HCT116 (cell line): ENCODE measurements at places on chromosomes 3 and 15. TPM values are rescaled to one million over a fixed set of nuclear protein-coding genes. Genes with fewer than 3 reads are reported as not detected.
A peak's percentile ranks its signal among the peaks of the same experiment; 100 is the strongest.

Gene GPR87
- 3.8 TPM for total RNA-seq

Gene HDGFL3
- 0.64 TPM for total RNA-seq

DNA sequence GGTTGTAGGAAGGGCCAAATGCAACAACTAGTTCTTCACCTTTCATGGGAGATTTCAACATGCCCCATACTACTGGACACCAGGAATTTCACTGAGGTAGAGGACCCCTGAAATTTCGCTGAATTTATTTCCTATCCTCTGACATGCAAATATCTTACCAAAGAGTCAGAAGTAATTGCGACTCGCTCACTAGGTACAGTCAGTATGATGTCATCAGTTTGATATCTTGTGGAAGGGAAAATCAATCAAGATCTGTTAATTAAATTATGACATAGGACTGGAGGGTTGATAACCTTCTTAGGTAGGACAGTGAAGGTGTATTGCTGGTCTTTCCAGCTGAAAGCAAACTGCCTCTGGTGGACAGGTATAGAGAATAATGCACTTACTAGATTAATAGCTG lies 74.9 kb upstream of the TNIK start:
- H3K27ac ChIP-seq: no peak overlapping the region
- H3K4me1 ChIP-seq: no peaks in the 10 kb centered on the region
- no peak for DNase-seq
- no peaks in the 10 kb centered on the region for H3K27me3 ChIP-seq
- no peaks in the 10 kb centered on the region for H3K36me3 ChIP-seq

GRCh38 chr3:179308001-179308400 lies 14.8 kb upstream of the ZNF639 start:
- no peaks in the 10 kb centered on the region for H3K27me3 ChIP-seq
- H3K4me3 ChIP-seq: no peak overlapping the region
- H3K36me3 ChIP-seq: no peaks in the 10 kb centered on the region
- H3K27ac ChIP-seq: no peak overlapping the region
- DNase-seq: no peak

DNA sequence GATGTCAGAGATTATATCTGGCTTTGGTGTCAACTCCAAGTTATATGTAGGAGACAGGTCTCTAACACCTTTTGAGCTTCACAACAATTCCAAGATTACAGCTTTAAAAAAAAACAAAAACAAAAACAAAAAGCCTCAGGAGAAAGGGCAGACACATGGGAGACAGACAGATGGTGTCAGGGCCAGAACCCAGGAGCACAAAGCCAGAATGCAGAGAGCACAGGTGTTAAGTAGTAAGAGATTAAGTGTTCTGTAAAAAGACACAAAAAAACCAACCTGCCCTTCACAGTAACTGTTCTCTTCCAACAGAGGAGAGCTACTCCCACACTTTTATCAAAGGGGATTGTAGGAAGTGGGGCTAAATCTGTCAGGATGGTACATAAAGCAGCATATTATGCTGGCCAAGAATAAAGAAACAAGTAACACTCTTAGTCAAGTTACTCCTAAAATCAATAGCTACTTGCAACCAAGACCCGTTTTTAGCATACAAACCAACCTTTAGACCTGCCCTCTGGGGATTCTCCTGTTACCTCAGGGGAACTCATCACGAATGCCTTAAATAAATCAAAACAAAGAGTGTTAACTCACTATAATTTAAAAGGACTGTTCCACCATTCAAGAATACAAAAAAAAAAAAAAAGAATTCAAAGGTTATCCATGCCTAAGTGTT lies 5.9 kb downstream of the CPEB1 start:
- no peaks in the 10 kb centered on the region for H3K4me1 ChIP-seq
- no peaks in the 10 kb centered on the region for H3K36me3 ChIP-seq
- H3K27ac ChIP-seq: no peak overlapping the region
- no peak for DNase-seq
- H3K4me3 ChIP-seq: no peak overlapping the region

- DNase-seq: no peak
- H3K27ac ChIP-seq: no peak overlapping the region
- H3K27me3 ChIP-seq: no peaks in the 10 kb centered on the region
- H3K4me1 ChIP-seq: no peaks in the 10 kb centered on the region
These were observed 56.6 kb upstream of the CSTA start for GRCh38 chr3:122268257-122269024.

GRCh38 chr3:41148478-41148877 lies 50.8 kb upstream of the CTNNB1 start:
- no peak overlapping the region for H3K4me3 ChIP-seq
- H3K27me3 ChIP-seq: no peaks in the 10 kb centered on the region
- H3K36me3 ChIP-seq: no peaks in the 10 kb centered on the region
- DNase-seq: no peak
- no peak overlapping the region for H3K27ac ChIP-seq
- no peaks in the 10 kb centered on the region for H3K4me1 ChIP-seq

- no peaks in the 10 kb centered on the region for H3K4me1 ChIP-seq
- no peak overlapping the region for H3K27ac ChIP-seq
- no peaks in the 10 kb centered on the region for H3K27me3 ChIP-seq
These were observed 43.9 kb downstream of the ST3GAL6 start for GRCh38 chr3:98807011-98807410.

Gene CCR3
- not detected for total RNA-seq

GRCh38 chr3:71956716-71957115 lies 171.8 kb upstream of the PROK2 start:
- no peak overlapping the region for H3K27ac ChIP-seq
- no peak for DNase-seq
- peaks cover 27% of the 10 kb centered on the region; the same call in 1 of the 2 replicates for H3K27me3 ChIP-seq
- H3K4me1 ChIP-seq: peaks cover 3% of the 10 kb centered on the region; the same call in 1 of the 2 replicates

Gene CACNA2D2
- 10.2 TPM for total RNA-seq

- DNase-seq: no peak
- H3K4me3 ChIP-seq: no peak overlapping the region
- no peaks in the 10 kb centered on the region for H3K27me3 ChIP-seq
- no peaks in the 10 kb centered on the region for H3K4me1 ChIP-seq
- no peak overlapping the region for H3K27ac ChIP-seq
- peaks cover 45% of the 10 kb centered on the region for H3K36me3 ChIP-seq
These were observed 26.2 kb downstream of the KIF7 start for GRCh38 chr15:89628806-89629715.

GRCh38 chr3:190059242-190059590 lies 61.5 kb downstream of the P3H2 start:
- H3K36me3 ChIP-seq: no peaks in the 10 kb centered on the region
- DNase-seq: no peak
- H3K4me1 ChIP-seq: peaks cover 6% of the 10 kb centered on the region; the same call in 1 of the 2 replicates
- H3K27ac ChIP-seq: no peak overlapping the region
- H3K4me3 ChIP-seq: no peak overlapping the region

DNA sequence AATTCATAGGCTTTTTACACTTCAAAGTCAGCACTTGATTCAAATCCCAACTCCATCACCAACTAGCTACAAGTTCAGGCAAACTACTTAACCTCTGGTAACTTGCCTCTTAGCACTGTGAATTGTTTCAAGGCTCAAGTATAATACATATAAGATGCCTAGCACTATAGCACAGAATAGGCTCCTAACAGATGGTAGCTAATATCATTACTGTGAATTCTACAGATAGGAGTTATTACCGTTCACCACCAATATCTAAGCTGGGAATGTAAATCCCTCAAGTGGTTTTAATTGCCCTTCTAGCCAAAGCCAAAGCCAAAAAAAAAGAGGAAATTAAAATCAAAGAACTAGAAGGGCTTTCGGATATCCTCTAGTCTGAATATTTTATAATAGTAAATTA lies 15.4 kb downstream of the DLG1 start:
- no peak overlapping the region for H3K4me3 ChIP-seq
- peaks cover 14% of the 10 kb centered on the region; the same call in 1 of the 2 replicates for H3K36me3 ChIP-seq
- no peaks in the 10 kb centered on the region for H3K27me3 ChIP-seq
- H3K27ac ChIP-seq: no peak overlapping the region
- no peaks in the 10 kb centered on the region for H3K4me1 ChIP-seq
- DNase-seq: no peak

Gene ALDH1L1
- total RNA-seq: 0.81 TPM

Gene GRK7
- not detected for total RNA-seq

Gene MYZAP
- 5.8 TPM for total RNA-seq

Gene UCN2
- 1.5 TPM for total RNA-seq

- no peaks in the 10 kb centered on the region for H3K27me3 ChIP-seq
- H3K4me3 ChIP-seq: no peak overlapping the region
- no peak overlapping the region for H3K27ac ChIP-seq
- H3K36me3 ChIP-seq: peaks cover 83% of the 10 kb centered on the region
These were observed 13.5 kb downstream of the PPM1M start for GRCh38 chr3:52259035-52259434.

Gene TGM4
- total RNA-seq: not detected

GRCh38 chr3:39469945-39470344 lies 2.5 kb downstream of the MOBP start:
- no peak overlapping the region for H3K4me3 ChIP-seq
- H3K27me3 ChIP-seq: no peaks in the 10 kb centered on the region
- no peaks in the 10 kb centered on the region for H3K4me1 ChIP-seq
- no peaks in the 10 kb centered on the region for H3K36me3 ChIP-seq
- no peak for DNase-seq
- no peak overlapping the region for H3K27ac ChIP-seq

GRCh38 chr15:84715441-84716035 lies 401 bp downstream of the SEC11A start:
- DNase-seq: no peak
- peaks cover 15% of the 10 kb centered on the region; the same call in 1 of the 2 replicates for H3K36me3 ChIP-seq
- H3K4me3 ChIP-seq: peak overlapping the region; percentile 99
- no peaks in the 10 kb centered on the region for H3K27me3 ChIP-seq
- peaks cover 8% of the 10 kb centered on the region; the same call in 1 of the 2 replicates for H3K4me1 ChIP-seq
- peak overlapping the region; percentile 97 for H3K27ac ChIP-seq

DNA sequence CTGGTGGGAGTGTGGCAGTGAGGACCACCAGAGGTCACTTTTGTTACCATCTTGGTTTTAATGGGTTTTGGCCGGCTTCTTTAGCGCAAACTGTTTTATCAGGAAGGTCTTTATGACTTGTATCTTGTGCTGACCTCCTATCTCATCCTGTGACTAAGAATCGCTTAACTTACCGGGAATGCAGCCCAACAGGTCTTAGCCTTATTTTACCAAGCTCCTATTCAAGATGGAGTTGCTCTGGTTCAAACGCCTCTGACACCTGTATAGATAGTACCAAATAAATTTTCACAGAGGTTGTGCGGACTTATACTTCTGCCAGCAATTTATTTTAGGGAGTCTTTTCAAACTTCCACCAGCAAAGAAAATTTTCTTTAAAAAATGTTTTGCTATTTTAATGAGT lies 13.6 kb upstream of the SLCO3A1 start:
- no peaks in the 10 kb centered on the region for H3K36me3 ChIP-seq
- no peaks in the 10 kb centered on the region for H3K4me1 ChIP-seq
- H3K27ac ChIP-seq: no peak overlapping the region

Gene DUOX1
- total RNA-seq: 19.6 TPM

DNA sequence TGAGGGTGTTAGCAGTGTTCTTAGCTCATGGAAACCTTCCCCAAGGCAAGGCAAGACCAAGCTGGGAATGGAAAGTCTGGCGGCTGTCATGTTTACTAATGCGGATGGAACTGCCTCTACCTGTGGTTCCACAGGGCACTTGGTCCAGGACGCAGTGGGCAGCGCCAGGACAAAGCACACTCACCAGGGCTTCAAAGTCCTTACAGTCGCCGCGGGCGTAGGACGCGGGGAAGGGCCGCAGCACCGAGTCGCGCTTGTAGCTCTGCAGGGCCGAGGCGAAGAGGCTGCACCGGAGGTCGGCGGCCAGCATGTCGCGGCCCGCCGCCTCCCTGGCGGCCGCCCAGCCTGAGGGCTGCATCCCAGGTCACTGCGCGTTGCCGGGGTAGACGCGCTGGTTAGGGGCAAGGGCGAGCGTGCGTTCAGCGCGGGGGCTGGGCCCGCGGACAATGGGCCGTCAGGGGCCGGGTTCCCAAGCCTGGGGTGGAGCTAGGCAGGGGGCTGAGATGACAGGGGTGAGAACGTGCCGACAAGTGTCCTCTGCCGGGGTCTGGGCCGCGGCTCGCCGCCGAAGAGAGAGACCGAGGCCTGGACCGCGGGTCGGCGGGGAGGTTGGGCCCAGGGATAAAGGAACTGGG lies 497 bp downstream of the PARP16 start:
- H3K36me3 ChIP-seq: no peaks in the 10 kb centered on the region
- peak overlapping the region; percentile 73 for H3K27ac ChIP-seq
- DNase-seq: no peak
- H3K4me3 ChIP-seq: peak overlapping the region; percentile 87
- H3K27me3 ChIP-seq: no peaks in the 10 kb centered on the region
- H3K4me1 ChIP-seq: peaks cover 11% of the 10 kb centered on the region

- DNase-seq: no peak
- H3K27ac ChIP-seq: no peak overlapping the region
- no peak overlapping the region for H3K4me3 ChIP-seq
- H3K27me3 ChIP-seq: no peaks in the 10 kb centered on the region
- no peaks in the 10 kb centered on the region for H3K36me3 ChIP-seq
- no peaks in the 10 kb centered on the region for H3K4me1 ChIP-seq
These were observed 19.9 kb downstream of the LOXL1 start for GRCh38 chr15:73946046-73946721.

- no peak overlapping the region for H3K4me3 ChIP-seq
- peaks cover 19% of the 10 kb centered on the region for H3K4me1 ChIP-seq
- no peaks in the 10 kb centered on the region for H3K27me3 ChIP-seq
- DNase-seq: no peak
- H3K27ac ChIP-seq: no peak overlapping the region
These were observed 27.7 kb downstream of the PTH1R start for GRCh38 chr3:46905213-46905560.

Gene CYP19A1
- not detected for total RNA-seq
